Myocyte (in vitro differentiated cells): ENCODE measurements at places on chromosomes 12 and 14. TPM values are rescaled to one million over a fixed set of nuclear protein-coding genes. Genes with fewer than 3 reads are reported as not detected.

DNA sequence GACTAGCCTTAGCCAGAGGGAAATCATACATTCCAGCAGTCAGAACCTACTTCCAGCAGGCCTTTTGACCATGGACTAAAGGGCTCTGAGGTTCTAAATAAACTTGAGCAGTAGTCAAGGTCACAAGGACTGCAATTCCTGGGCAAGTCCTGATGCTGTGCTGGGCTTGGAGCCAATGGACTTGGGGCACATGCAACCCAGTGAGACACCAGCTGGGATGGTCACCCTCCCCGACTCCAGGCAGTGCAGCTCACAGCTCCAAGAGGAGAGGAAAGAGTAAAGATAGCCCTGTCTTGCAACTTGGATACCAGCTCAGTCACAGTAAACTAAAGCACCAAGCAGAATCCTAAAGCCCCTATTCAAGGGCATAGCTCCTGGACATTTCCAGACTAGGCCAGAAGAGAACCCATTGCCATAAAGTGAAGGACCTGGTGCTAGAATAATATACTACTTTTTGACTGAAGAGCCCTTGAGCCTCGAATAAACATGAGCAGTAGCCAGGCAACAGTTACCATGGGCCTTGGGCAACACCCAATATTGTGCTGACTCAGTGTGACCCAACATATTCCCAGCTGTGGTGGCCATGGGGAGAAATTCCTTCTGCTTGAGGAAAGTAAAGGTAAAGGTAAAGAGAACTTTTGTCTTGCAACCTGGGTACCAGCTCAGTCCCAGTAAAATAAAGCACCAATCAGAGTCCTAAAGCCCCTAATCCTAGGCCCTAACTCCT lies 226.2 kb upstream of the CLEC14A start:
- peak; percentile 75 for DNase-seq

DNA sequence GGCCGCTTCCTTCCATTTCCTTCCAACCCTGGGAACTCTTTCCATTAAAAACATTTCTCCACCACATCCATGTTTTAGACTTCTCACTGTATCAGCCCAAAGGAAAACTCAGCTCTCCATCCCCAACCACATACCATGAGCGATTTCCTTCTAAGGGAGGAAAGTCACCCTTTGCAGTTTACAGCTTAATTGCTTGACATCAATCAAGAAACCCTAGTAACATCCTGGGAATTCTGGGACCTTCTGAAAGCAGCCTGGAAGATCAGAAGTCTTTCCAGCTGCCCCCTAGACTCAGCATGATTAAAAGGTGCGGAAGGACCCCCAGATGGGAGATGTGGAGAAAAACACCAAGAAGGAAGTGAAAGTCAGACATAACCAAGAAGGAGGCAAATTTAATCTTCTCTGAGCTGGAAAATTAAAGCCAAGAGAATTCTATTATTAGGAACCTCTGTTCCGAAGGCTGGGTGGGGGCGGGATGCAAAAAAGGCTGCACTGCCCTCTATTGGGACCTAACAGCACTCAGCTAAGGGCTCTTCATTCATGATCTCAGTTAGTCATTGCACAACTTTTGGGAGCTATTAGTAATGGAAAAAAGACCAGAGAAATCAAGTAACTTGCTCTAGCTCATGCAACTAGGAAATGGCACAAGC lies 73.3 kb upstream of the PLXNC1 start:
- DNase-seq, result peak; percentile 81

GRCh38 chr12:26252946-26253345 lies 57.6 kb downstream of the SSPN start:
- DNase-seq, result no peak

DNA sequence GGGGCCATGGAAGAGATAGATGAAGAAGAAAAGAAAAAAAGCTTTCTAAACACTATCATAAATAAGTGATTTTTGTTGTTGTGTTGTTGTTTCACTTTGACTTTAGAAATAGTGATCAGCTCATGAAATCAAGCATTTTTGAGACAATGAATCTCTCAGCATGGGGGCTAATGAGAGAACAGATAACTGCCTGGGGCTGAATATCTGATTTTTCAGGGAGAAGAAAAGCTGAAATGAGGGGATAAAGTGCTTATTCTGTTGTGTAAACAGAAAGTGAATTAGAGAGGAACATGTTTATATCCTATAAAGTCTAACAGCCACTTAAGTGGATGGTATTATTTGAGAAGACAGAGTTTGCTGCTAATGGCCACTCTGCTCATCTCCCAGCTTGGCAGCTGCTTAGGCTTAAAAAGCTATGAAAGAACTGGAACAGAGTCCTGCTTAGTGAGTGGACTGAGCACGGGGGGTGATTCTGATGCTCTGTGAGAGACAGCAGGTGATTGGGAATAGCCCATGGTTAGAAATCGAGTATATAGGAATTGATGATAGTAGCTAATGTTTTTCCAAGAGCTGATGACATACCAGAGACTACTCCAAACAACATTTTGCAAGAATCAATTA lies 646.1 kb upstream of the TMEM132C start:
- DNase-seq, result peak; percentile 19

LIN7A gene
- 0.21 and 0.26 TPM in 2 replicates for total RNA-seq

DNA sequence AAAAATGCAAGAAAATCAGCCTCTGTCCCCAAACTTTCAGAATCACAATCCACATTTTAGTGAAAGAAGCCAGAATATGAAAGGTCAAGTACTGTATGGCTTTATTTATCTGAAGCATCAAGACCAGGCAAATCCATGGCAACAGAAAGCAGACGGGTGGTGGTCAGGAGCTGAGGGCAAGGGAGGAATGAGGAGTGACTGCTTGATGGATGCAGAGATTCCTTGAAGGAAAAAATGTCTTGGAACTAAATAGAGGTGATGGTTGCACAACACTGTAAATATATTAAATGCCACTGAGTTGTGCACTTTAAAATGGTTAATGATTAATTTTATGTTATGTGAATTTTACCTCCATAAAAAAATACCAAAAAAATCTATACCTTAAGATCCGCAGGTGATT lies 165.1 kb downstream of the GXYLT1 start:
- DNase-seq, result no peak

- DNase-seq, result no peak
These were observed 119.6 kb downstream of the GCH1 start for GRCh38 chr14:54782751-54783659.
